ENCODE measurements at places on chromosomes 11 and 22.

- no peak for DNase-seq
Observed at GRCh38 chr11:24678703-24679348, 182.0 kb downstream of the LUZP2 start.

GRCh38 chr22:48960980-48961660, 866.6 kb downstream of the BRD1 start:
- DNase-seq, result peak; percentile 48

GRCh38 chr11:75507571-75507970, 18.2 kb downstream of the GDPD5 start:
- no peak for DNase-seq

DNA sequence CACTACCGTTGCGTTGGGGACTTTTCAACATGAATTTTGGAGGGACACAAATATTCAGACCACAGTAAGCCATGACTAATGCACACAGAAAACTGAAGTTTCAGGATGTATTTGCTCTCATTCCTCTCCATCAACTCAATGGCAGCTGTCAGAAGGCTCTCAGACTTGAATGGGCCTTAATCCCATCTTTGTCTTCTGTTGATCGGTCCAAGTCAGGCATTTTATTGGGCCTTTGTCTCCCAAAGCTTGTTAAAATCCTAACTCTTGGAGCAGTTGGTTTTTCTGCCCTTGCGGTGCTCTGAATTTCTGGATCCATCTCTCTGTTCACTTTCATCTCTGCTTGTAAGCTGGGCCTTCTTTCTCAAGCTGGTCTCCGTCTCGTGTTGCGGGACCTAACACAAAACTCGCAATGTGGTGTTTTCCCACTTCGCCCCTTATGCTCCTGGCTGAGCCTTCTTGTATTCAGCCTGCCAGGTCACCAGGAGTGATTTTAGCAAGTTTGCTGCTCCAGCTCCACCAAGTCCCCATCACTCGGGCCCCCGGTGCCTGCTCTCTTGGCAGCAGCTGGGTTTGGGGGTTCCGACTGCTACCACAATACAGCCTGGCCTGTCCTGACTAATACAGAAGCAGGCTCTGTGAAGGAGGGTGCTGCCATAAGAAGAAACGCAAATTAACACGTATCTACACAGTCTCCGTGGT, 27.0 kb downstream of the TSPAN32 start:
- no peak for DNase-seq

- DNase-seq, result no peak
Observed at GRCh38 chr11:35013514-35014233, 97.3 kb downstream of the PDHX start.

GRCh38 chr11:44987506-44987905, 36.8 kb upstream of the TP53I11 start:
- peak; percentile 13 for DNase-seq

Data from sciatic nerve (tissue), 2 donors.